Esophagus muscularis mucosa (tissue), 4 donors: ENCODE measurements at places on chromosomes 6 and 20.

GRCh38 chr6:125486881-125487280 is 185.1 kb upstream of the HDDC2 start:
- H3K4me1 ChIP-seq, result no peaks in the 10 kb centered on the region
- DNase-seq, result no peak
- H3K36me3 ChIP-seq, result no peaks in the 10 kb centered on the region

DNA sequence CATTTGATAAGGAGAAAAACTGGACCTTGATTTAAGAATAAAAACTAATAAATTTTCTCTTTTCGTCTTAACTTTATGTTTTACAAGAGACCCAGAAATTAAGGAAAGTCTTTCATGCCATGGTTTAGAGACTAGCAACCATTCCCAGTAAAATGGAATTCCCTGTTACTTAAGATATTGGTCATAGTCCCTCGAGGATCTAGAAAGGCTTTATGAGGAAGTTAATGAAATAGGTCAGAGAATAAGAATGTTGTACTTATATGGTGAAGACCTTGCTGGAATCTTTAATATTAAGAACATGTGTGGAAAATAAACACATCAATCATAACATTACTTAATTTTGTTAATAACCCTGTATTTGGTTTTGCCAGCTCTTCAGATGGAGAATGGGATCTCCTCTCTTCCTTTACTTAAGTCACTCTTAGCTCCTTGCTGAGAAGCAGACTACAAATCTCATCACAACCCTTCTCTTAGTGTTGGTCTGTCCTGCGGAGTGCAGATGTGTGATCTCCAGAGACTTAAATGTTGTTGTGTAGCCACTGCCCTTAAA is 382.9 kb downstream of the QKI start:
- no peak overlapping the region for H3K4me3 ChIP-seq
- DNase-seq, result no peak
- H3K27me3 ChIP-seq, result no peaks in the 10 kb centered on the region

GRCh38 chr6:113846577-113846976 is 10.6 kb upstream of the MARCKS start:
- H3K4me3 ChIP-seq, result no peak overlapping the region
- no peak for DNase-seq
- no peaks in the 10 kb centered on the region for H3K4me1 ChIP-seq

DNA sequence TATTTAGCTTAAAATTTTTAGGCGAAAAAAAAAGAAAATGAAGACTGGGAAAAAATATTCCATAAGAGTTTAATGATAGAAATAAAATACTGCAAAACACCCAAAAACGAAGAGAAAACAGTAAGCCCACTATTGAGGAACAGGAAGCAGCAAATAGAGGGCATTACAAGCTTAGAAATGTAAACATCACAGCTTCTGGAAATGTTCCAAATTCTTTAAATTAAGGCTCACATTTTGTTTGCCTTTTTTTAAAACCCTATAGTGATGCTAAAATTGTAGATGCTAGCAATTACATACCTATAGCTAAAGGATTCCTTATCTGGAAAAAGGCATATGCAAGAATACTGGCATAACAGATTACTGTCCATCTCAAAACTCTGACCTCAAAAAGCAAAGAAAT is 248.6 kb downstream of the KHDRBS2 start:
- no peaks in the 10 kb centered on the region for H3K27me3 ChIP-seq
- DNase-seq, result no peak
- no peaks in the 10 kb centered on the region for H3K36me3 ChIP-seq
- no peaks in the 10 kb centered on the region for H3K4me1 ChIP-seq
- H3K4me3 ChIP-seq, result no peak overlapping the region

DNA sequence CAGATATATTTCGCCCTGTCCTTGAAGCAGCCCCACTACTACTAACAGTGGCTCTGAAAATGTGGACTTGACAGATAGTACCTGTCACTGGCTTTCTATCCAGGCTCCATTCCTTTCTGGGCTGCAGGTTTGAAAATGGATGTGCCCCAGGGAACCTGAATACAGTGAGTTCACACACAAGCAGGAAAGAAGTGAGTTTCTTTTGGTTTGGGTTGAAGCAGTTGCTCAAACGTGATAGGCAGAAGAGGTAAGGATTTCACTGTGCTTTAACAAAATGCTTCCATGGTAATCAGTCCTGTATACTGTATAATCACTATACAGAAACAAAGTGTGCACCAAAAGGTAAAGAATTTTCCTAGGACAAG is 382.9 kb downstream of the PRKN start:
- no peak overlapping the region for H3K4me3 ChIP-seq
- H3K36me3 ChIP-seq, result no peaks in the 10 kb centered on the region
- no peaks in the 10 kb centered on the region for H3K27me3 ChIP-seq
- H3K27ac ChIP-seq, result no peak overlapping the region
- H3K4me1 ChIP-seq, result no peaks in the 10 kb centered on the region

- H3K27me3 ChIP-seq, result no peaks in the 10 kb centered on the region
- no peaks in the 10 kb centered on the region for H3K36me3 ChIP-seq
- H3K27ac ChIP-seq, result no peak overlapping the region
- DNase-seq, result no peak
Measured at GRCh38 chr20:20553541-20553940, 158.9 kb downstream of the RALGAPA2 start.

DNA sequence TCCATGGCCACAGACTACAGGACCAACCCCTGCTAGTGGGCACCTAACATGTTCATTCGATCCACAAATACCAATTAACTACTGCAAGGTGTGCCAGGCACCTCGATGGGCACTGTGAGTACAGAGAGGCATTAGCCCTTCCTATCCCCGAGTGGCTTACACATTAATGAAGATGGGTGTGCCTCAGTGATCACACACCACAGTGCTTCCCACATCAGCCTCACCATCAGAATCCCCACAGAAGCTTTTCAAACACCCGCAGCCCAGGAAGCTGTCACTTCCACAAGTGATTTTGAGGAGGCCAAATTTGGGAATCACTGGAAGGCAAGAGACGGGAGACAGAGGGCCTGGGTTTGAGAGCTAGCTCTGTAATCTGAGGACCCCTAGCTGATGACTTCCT is 23.7 kb downstream of the EZR start:
- no peaks in the 10 kb centered on the region for H3K36me3 ChIP-seq
- no peak for DNase-seq
- H3K27ac ChIP-seq, result no peak overlapping the region

GRCh38 chr6:32439602-32440214 is at the start of gene HLA-DRA:
HLA-DRA (plus strand) TSS chr6:32439887; CDS start chr6:32439951, 64 bp downstream.
- H3K27ac ChIP-seq, result peak within 1 kb of the TSS; percentile 70
- no peaks in the 10 kb centered on the region for H3K27me3 ChIP-seq
- H3K36me3 ChIP-seq, result peaks cover 4% of the 10 kb centered on the region
- H3K4me1 ChIP-seq, result no peaks in the 10 kb centered on the region
- H3K4me3 ChIP-seq, result peak within 1 kb of the TSS; percentile 41
